Tibial artery (tissue), 4 donors: ENCODE measurements at places on chromosomes 13 and 19.

- no peak for DNase-seq
These were observed 1.6 kb downstream of the TNFSF9 start for GRCh38 chr19:6532244-6532999.

DNA sequence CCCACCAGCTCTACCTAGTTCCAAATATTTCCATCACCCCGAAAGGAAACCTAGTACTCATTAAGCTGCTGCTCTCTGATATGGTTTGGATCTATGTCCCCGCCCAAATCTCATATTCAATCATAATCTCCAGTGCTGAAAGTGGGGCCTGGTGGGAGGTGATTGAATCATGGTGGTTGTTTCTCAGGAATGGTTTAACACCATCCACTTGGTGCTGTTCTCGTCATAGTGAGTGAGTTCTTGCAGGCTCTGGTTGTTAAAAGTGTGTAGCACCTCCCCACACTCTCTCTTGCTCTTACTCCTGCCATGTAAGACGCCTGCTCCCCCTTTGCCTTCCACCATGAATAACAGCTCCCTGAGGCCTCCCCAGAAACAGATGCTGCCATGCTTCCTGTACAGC, 43.4 kb upstream of the MED4 start:
- DNase-seq = no peak

DNA sequence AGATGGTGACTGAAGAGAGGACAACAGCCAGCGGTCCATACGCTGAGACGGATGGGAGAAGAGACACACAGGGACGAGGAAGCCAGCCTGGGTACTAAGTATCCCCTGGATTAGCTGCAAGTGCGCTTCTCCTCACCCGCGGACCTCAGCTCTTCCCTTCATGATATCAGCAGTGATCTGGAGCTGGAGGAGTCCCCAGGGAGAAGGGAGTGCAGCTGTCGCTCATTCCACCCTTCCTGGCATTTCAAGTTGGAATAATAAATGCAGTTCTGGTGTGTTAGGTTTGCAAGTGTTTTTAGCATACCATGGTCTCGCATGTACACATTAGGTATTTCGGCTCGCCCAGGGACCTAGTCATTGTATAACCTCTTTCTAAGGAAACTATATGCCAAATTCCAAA, 88.5 kb upstream of the C1QTNF9B start:
- DNase-seq = no peak

- DNase-seq = no peak
These were observed 13.6 kb upstream of the DACT3 start for GRCh38 chr19:46674416-46675178.

DNA sequence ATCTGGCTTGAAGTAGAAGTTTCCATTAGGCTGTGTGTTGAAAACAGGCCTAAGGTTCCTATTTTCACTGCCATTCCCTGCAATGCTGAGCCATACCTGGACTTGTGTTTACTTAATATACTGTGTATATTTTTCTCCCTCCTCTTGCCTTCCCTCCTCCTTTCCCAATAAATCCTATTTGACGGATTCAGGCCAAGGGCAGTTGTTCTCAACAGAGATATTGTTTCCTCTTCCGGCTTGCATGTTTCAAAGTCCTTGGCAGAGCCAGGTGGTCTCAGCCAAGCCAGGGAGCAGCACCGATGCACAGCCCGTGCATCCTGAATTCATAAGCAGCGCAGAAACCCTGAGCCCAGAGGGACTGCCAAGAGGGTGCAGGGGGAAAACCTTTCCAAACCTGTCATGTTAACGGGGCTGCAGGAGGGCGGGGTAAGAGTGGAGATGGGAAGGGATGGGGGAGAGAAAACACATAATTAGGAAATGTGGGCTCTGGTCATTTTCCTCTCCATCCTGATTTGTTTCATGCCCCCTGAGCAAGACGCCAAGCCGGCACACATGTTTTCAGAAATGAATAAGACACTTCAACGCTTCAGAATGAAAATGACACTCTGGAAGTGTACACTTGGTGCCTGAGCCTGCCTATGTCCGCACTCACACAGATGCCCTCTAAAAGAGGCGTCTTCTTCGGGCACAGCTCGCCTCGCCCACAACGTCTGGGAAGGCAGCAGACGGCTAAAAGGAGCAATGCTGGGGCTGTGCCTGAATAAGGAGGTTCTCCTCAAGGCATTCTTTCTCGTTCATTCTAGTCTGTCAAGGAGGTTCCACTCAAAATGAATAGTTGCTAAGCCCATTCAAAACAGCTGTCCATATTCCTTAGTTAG, 149.3 kb upstream of the UBL3 start:
- DNase-seq = no peak

DNA sequence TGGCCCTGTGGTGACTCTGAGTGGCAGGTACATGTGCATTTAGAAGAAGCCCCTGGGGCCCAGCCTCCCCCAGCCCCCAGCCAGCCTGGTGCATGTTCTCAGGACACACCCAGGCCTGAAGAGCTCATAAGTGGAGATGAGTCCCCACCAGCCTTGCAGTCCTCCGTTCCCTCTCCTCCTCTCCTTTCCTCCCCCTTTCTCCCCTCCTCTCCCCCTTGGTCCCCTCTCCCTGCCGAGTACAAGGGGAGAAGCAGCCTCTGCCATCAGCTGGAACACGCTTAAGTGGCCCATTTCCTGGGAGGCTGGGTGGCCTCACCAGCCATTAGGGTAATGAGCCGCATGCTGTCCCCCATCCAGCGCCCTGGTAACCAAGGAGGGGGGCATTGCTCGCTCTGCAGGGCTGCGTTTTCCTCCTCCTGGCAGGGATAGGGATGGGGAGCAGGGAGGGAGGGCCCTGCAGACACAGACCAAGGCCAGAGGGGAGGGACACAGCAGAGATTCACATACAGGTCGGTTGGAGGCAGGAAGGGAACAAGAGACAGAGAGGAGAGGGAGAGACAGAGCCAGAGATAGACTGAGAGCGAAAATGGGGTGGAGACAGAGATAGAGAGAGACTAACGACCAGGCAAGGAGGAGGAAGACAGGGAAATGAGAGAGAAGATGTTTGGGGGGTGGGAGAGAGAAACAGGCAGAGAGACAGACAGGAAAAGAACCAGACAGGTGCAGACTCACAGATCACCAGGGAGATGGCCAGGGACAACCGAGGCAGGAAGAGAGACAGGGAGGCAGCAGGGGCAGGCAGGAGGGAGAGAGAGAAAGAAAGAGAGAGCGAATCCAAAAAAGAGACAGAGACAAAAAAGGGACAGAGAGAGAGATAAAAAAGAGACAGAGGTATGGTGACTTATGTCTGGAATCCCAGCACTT, 19.3 kb upstream of the DPP9 start:
- no peak for DNase-seq

GRCh38 chr13:52950436-52950956, 78.1 kb upstream of the OLFM4 start:
- no peak for DNase-seq

DNA sequence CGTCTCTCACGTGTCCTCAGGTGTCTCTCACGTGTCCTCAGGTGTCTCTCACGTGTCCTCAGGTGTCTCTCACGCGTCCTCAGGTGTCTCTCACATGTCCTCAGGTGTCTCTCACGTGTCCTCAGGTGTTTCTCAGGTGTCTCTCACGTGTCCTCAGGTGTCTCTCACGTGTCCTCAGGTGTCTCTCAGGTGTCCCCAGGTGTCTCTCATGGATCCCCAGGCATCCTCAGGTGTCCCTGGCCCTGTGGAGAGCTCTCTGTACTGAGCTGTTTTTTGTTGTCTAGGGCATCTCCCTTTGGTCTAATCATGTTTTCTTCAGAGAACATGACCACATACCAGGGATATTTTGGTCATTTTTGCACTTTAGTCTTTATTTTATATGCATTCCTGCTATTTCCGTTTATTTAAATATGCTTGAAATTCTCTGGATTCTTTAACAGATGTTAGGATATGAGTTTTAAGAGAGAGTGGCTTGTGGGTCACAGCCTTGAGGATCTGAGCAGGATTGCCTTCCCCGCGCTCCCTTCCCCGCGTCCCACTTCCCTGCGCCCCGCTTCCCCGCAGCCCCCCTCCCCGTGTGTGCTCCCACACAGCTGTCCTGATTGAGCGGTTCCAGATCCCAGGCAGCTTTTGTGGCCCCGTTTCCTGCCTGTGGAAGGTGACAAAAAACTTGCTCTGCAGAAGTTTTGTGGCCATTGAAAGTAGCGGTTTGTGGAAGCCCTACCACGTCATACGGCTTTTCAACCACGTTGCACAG, 31.9 kb downstream of the ATP4B start:
- no peak for DNase-seq

- no peak for DNase-seq
These were observed 25.2 kb upstream of the ZNF845 start for GRCh38 chr19:53308339-53308811.

GRCh38 chr19:31304831-31305312, 44.4 kb downstream of the TSHZ3 start:
- no peak for DNase-seq

DNA sequence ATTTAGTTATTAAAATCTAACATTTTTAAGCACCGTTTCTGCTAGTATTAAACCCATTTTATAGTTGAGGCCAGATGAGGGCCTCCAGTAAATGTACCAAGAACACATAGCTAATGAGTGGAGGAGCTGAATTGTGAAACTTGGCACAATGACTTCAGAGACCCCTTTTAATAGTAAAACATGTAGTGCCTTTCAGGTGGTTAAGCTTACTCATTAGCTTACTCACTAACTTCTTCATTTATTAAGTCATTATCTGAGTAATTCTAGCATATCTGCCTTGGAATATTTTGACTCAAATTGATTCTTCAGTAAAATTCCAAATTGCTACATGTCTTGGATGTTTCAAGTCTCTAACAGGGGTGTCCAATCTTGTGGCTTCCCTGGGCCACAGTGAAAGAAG, 735.2 kb downstream of the LIG4 start:
- DNase-seq = no peak

DNA sequence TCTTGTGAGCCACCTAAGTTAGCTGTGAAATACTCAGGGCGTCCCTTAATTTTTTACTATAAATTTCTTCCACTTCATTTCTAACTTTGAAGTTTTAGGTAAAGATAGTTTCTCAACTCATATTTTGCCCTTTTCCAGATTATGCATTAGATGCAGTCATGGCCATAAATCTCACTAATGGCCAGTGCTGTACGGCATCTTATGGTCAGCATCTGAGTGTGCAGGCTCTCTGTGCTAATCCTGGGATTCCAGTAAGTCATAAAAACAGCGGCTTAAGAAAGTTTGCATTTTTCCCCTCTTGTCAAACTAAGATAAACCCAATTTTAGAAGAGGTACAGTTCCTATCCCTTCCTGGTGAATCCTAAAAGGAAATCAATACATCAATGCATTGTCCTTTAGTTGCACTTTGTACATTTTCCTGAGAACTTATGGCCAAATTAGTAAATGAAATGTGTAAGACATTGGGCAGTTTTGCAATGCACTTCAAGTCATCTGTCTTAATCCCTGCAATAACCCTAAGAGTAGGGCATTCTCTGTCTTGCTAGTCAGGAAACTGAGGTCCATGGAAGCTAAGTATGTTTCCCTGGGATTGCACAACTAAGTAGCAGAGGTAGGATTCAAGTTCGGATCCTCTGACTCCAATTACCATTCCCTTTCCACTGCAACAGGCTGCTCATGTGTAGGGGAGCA, 146.2 kb downstream of the DCT start:
- no peak for DNase-seq

GRCh38 chr19:33612928-33613619, 8.7 kb upstream of the CHST8 start:
- DNase-seq = no peak

DNA sequence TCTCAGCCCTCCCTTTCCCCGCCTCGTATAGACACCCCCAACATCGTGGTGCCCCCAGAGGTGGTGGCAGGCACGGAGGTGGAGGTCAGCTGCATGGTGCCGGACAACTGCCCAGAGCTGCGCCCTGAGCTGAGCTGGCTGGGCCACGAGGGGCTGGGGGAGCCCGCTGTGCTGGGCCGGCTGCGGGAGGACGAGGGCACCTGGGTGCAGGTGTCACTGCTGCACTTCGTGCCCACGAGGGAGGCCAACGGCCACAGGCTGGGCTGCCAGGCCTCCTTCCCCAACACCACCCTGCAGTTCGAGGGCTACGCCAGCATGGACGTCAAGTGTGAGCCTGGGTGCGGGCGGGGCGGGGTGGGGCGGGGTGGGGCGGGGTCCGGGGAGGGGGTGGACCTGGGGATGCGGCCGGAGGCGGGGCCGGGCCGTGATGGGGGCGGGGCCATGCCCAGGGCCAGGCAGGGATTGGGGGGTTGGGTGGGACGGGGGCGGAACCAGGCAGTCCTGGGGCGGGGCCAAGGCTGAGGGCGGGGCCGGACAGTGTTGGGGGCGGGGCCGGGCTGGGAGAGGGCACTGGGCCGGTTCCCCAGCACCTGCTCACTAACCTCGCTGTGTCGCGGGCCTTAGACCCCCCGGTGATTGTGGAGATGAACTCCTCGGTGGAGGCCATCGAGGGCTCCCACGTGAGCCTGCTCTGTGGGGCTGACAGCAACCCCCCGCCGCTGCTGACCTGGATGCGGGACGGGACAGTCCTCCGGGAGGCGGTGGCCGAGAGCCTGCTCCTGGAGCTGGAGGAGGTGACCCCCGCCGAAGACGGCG, 7.8 kb downstream of the MAG start:
- no peak for DNase-seq

DNA sequence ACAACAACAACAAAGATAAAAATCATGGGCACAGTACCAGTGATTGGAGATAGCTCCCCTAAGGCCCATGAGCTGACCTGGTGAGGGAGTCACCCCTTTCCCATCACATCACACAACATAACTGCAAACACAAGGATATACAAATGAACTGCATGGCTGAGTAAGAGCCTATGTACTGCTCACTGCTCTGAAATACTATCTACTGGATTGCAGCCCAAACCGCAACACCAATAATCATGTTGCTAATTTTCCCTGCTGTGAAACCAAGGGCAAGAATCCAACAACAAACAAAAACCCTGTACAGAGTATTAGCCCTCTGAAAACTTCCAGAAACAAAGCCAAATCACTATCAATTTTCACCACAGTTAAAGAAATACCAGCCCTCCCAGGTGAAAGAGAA, 1893.2 kb downstream of the PCDH9 start:
- no peak for DNase-seq

DNA sequence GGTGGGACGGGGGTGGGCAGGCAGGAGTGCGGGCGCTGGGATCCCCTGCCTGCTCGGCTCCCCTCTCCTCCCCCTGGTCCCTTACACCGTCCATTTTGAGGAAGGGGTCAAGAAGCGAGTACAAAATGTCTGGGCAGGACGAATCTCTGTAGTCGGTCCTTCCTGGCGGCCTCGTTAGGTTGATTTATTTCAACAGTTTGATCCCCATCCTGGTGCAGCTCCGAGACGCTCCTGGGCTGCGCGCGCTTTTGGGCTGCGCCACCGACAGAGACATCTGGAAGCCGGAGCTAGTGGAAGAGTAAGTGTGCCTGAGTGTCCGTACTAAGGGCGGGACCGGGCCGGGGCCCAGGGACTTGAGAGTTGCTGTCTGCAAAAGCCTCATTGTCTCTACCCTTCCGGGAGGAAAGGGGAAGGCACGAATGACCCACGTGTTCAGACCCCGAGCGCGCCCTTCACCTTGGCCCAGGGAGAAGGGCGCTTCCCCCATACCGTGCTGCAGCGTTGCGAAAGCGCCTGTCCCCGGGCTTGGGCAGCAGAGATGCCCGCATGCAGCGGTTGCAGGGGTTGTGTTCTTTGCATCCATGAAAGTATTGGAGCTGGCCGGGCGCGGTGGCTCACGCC, 1.8 kb downstream of the ZNF114 start:
- peak; percentile 31 for DNase-seq

- DNase-seq = no peak
These were observed 563.0 kb upstream of the SPRY2 start for GRCh38 chr13:80903911-80904310.

- DNase-seq = no peak
These were observed 7.9 kb upstream of the KLK8 start for GRCh38 chr19:51009061-51009891.

GRCh38 chr19:11142528-11143171, 12.9 kb downstream of the SPC24 start:
- DNase-seq = peak; percentile 90

- peak; percentile 50 for DNase-seq
These were observed 557 bp downstream of the PSPC1 start for GRCh38 chr13:19782049-19782726.
